ENCODE measurements at places on chromosomes 4 and X. TPM values are rescaled to one million over a fixed set of nuclear protein-coding genes. Genes with fewer than 3 reads are reported as not detected.

DNA sequence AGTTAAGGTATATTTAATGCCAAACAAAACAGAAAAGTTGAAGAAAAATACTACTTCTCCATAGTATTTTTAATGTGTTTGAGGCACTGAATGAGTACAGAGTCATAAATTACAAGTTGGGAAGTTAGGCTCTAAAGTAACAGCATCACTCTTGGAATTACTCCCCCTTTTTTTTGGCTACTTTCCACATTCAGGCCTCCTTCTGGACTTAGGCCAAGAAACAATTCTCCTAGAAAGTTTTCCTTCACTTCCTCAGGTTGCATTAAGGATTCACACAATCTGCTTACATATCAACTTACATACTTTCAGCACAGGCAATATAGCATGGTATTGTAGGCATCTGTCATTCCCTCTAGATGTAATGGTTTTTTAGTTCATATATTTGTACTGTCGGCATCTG is 52.1 kb downstream of the TMEM165 start:
- no peak for DNase-seq

DNA sequence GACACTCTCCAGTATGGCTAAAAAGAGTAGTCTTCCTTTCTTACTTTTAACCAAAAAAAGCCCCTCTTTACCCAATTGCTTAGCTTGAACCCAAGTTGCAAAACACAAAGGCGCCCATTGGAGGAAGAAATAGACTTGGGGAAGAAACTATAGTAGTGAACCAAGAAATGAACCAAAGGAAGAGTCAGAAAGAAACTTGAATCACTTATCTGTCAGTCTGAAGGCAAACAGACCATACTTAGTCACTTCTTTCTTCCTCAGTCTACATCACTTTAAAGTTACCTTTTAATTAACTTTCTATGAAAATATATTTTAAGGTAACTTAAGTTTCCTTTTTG is 161.4 kb upstream of the GIMD1 start:
- DNase-seq, result no peak

DNA sequence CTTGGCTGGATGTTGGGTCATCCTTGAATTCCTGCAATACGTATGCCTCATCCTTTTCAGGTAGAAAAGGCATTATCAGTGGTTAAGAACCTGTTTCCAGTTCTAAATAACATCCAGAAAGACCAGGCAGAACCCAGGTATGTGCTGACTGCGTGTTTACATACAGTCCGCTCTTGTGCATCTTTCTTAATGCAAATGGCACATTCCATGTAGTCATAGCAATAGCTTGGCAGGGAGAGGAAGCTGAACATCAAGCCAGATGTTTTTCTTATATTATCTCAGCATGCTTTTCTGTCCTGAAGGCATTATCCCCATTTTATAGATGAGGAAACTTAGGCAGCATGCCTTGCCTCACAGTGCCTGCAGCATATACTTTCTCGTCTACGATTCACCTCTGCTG is 2.1 kb downstream of the DCLK2 start:
- DNase-seq, result no peak

The APOOL gene
- total RNA-seq, result 21.2 TPM

- no peak for DNase-seq
These were observed 275.8 kb upstream of the CLNK start for GRCh38 chr4:10960389-10960788.
